ENCODE measurements at places on chromosomes 7 and 10.

GRCh38 chr7:149599636-149600206 lies 102.1 kb upstream of the ZNF746 start:
- no peak for DNase-seq

GRCh38 chr7:139741239-139741638 lies 36.6 kb downstream of the HIPK2 start:
- no peak for DNase-seq

- no peak for DNase-seq
Observed at GRCh38 chr10:96125142-96125515, 5.0 kb upstream of the ZNF518A start.

- DNase-seq, result no peak
Observed at GRCh38 chr7:106255246-106255645, 29.5 kb downstream of the NAMPT start.

GRCh38 chr7:28835800-28836199 lies 122.3 kb downstream of the TRIL start:
- DNase-seq, result no peak

- DNase-seq, result no peak
Observed at GRCh38 chr7:46932676-46933424, 649.1 kb downstream of the TNS3 start.

- DNase-seq, result no peak
Observed at GRCh38 chr10:84392181-84392580, 63.8 kb downstream of the CCSER2 start.

GRCh38 chr7:31892099-31892829 lies 177.9 kb downstream of the PDE1C start:
- DNase-seq, result no peak

- no peak for DNase-seq
Observed at GRCh38 chr7:115988401-115988800, 42.2 kb downstream of the TFEC start.

GRCh38 chr10:536371-536925 lies 153.0 kb downstream of the DIP2C start:
- DNase-seq, result no peak

DNA sequence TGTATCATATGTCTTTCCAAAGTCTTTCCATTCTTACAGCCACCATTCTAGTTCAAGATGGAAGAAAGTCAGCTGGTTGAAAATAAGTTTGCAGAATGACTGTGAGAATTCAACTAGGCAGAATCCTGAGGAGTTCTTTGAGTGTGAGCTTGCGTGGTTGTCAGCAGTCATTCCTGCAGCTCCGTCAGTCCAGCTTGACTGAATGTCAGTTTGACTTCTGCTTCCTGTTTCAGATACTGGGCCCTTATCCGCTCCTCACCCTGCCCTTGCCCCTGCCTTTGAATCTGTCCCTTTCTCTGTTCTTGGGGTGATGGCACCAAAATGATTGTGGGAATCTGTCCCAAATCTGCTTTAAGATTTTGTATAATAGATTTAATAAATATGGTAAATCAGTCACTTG lies 27.8 kb downstream of the SLC26A5 start:
- no peak for DNase-seq

GRCh38 chr7:106619213-106619612 lies 41.7 kb downstream of the CCDC71L start:
- no peak for DNase-seq

- no peak for DNase-seq
Observed at GRCh38 chr10:15859509-15859905, 800 bp downstream of the MINDY3 start.

GRCh38 chr7:138282997-138283396 lies 177.1 kb upstream of the TRIM24 start:
- DNase-seq, result no peak

- no peak for DNase-seq
Observed at GRCh38 chr7:143886826-143887477, 15.0 kb downstream of the TCAF1 start.

- no peak for DNase-seq
Observed at GRCh38 chr7:1544178-1544895, 11.7 kb downstream of the TMEM184A start.

GRCh38 chr7:95330204-95330960 lies 6.0 kb upstream of the PON1 start:
- no peak for DNase-seq

GRCh38 chr7:51289623-51290303 lies 26.8 kb downstream of the COBL start:
- no peak for DNase-seq

DNA sequence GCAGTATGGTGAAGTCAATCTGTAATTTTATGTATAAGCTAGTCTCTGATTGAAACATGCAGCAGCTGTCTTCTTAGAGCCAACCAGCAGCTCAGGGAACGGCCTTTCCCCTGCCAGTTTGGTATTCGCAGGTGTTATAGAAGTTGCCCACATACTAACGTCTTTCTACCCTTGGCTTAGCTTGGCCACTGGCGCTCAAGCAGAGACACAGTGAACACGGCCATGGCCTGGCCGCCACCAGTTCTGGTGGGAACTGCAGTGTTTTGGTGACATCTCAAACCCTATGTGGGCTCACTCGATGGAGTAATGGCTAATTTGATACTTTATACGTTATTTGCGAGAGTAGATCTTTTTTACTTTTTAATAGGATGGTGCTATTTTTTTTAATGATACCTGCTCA lies 17.1 kb downstream of the EIF4H start:
- DNase-seq, result no peak

DNA sequence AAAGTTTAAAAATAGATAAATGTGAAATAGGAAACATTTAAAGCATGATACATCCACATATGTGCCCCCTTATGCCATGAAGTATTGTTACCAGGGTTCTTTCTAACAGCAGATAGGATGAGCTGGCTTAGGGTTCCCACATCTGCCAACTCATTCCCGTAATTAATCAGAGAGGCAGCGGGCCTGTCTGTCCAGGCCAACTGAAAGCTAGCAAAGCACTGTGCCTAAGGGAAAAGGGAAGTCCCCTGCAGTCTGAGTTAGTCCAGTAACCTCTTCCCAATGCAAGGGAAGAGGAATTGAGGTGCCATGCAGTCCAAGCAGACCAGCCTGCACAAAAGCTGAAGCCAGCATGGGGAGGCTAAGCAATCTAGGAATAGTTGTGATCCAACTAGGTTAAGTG lies 18.3 kb upstream of the ZC3HAV1L start:
- DNase-seq, result no peak

DNA sequence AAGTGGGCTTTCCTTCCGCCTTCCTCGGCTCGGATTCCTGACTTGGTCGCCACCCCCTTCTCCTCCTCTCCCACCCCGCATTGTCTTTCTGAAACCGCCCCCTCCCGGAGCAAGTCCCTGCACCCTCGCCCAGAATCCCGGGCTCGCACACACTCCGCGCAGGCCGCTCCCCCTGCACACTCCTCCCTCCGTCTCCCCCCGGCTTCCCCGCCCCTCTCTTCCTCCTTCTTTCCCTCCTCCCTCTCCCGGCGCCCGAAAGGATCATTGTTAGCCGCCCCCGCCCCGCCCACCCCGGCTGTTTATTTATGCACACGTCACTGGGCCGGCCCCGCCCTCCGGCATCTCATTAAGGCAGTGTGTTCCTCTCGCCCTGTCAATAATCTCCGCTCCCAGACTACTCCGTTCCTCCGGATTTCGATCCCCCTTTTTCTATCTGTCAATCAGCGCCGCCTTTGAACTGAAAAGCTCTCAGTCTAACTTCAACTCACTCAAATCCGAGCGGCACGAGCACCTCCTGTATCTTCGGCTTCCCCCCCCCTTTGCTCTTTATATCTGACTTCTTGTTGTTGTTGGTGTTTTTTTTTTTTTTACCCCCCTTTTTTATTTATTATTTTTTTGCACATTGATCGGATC lies at the start of gene TCF7L2:
Gene TCF7L2, plus strand, starts transcription at position 373 of the 633 bp plus-strand sequence. CDS start 510 bp downstream, outside the sequence.
- DNase-seq, result peak; percentile 94

DNA sequence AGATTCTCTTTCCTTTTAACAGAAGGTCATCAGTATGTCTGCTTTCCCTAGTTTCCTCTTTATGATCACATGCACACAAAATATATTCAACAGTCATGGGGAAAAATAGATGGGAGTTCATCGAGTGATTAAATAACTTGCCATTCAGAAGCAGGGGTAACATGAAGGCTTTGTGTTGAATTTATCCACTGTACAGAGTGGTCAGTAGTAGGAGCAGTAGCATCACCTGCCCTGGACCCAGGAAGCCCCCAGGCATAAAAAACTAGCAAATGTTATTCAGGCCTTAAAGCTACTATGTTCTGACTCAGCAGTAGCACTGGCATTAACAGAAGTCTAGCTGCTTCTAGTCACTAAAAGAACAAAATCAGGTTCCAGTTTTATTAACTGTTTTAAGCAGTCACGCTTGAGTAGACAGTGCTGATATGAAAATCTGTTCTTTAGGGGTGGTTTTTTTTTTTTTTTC lies 31.4 kb upstream of the FAM133B start:
- no peak for DNase-seq

DNA sequence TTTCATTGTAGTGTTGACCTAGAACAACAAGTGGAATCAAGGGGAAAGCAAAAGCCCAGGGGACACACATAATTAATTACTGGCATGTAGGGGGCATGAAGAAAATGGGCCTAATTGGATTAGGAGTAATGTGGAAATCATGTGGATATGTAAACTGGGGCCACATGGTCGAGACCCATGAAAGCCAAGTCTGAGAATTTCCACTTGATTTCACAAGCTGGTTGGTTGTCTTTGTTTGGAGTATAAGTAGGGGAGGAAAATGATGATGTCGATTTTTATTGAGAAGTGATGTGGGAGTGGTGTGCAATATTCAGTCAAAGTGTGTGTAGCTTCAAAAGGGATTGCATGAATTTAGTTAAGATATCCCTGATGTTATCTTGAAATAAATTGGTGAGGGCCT lies 131.8 kb downstream of the LRRC4 start:
- DNase-seq, result no peak

GRCh38 chr10:104297697-104298660 lies 29.0 kb downstream of the GSTO2 start:
- no peak for DNase-seq

DNA sequence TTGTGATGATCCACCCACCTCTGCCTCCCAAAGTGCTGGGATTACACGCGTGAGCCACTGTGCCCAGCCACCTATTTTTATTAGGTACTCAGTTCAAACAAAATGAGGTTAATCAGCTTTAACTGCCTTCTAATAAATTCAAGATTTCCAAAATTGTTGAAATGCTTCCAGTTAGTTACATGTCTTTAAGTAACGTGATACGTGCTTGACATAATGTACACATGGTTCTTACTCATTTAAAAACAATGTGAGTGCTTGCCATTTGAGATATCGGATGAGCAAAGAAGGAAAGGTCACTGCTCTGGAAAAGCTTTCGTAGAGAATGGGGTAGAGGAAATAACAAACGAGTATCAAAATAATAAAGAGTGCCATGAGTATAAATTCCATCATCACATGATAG lies 83.6 kb downstream of the KMT2E start:
- no peak for DNase-seq

DNA sequence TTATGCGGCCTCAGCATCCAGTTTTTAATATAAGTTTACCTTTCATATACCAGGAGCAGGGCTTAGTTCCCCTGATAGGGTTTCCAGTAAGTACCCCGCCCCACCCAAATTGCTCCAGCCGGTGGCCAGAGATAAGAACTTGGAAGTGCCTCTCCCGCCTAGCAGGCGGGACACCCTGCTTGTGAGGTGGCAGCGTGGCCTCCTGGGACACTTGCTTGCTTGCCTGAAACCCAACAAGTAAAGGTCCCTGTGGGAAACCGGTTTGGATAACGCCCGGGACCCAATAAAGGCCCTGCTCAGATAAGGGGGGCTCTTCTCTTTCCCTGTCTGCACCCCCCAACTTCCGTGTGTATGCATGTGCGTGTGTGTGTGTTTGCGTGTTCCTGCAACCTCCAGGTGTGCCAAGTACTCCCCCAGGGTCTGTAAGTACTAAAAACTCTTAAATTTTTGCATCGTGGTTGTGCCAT lies 154.3 kb downstream of the ARHGAP21 start:
- DNase-seq, result no peak

- DNase-seq, result no peak
Observed at GRCh38 chr10:5723692-5724091, 39.1 kb downstream of the TASOR2 start.

DNA sequence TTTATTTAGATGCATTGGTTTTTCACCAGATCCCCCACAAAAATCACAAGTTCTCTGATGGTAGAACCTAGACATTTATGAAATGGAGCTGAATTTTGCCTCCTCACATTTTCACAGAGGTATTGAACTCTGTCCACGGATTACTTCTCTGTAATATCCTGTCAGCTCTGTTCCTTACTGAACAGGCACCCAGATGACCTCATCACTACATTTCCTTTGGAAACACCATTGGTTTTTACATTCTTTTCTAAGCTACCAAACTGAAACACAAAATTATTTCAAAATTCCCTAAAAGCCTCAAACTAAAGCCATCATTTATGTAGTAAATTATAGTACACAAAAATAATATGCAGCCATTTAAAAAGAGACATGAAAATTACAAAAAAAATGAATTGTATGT lies 98.3 kb upstream of the KCNIP2 start:
- DNase-seq, result no peak

DNA sequence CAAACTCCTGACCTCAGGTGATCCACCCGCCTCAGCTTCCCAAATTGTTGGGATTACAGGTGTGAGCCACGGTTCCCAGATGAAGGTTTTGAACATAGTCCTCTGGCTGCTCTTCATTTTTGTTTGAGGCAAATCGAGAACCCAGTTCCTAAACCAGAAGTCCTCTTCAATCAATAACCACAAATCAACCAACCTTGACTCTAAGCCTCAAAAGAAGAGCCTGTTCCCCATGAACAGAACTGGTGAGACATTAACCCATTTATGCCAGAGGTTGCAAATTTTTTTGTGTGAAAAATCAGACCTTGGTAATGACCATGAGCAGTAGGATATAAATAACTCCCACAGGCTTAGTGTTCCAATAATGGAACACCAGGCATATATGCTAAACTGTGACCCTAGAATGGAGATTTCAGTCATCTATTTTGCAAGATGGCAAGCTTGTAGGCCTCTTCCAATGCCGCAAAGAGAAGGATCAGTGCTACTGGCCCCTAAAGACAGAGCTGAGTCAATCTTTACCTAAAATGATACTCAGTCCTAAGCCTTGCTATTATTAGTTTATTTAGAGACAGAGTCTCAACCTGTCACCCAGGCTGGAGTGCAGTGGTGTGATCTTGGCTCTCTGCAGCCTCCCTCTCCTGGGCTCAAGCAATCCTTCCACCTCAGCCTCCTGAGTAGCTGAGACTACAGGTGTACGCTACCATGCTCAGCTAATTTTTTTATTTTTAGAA lies 15.9 kb downstream of the KPNA7 start:
- DNase-seq, result no peak

- DNase-seq, result no peak
Observed at GRCh38 chr7:147982307-147982706, 608.3 kb upstream of the C7orf33 start.

Measured in mucosa of descending colon (tissue), 3 donors.